Activated naive CD4-positive, alpha-beta T cell treated with anti-CD3 and anti-CD28 coated beads for 36 hours (primary cell): ENCODE measurements at places on chromosomes 2 and 18.

DNA sequence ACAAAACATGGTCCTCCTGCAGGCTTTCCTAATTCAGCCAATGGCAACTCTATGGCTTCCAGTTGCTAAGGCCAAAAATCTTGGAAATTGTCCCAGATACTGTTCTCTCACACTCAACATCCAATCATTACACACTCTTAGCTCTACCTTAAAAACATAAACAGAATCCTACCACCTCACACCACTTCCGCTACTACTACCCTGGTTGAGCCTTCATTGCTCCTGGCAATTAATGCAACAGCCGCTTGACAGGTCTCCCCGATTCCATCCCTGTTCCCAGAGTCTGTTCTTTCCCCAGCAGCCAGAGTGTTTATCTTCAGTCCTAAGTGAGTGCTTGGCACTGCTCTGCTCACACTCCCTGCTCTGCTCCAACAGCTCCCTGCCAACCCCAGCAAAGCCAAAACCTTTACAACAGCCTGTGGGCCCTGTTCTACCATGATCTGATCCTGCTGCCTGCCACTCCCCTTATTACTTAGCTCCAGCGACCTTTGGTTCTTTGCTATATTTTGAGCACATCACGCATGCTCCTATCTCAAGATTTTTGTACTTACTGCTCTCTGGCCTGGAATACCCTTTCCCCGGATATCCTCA, 67.5 kb upstream of the AMMECR1L start:
- DNase-seq, result no peak

DNA sequence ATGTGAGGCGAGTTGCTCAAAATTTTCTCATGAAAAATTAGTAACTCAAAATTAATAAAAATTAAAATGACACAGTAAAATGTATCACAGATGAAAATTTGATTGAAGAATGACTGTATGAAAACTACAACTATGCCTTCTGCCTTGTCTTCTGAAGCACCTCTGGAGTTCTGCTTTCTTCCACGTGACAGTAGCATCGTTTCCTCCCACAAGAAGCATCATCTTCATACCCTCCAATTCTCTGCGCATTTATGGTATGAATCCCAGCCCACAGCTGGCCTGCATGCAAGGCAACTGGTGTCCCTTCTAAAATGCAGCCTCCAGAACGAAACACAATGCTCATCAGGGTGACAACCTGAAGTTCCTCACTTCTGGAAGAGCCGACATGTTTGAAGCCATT, 189.9 kb downstream of the MYO1B start:
- no peak for DNase-seq

DNA sequence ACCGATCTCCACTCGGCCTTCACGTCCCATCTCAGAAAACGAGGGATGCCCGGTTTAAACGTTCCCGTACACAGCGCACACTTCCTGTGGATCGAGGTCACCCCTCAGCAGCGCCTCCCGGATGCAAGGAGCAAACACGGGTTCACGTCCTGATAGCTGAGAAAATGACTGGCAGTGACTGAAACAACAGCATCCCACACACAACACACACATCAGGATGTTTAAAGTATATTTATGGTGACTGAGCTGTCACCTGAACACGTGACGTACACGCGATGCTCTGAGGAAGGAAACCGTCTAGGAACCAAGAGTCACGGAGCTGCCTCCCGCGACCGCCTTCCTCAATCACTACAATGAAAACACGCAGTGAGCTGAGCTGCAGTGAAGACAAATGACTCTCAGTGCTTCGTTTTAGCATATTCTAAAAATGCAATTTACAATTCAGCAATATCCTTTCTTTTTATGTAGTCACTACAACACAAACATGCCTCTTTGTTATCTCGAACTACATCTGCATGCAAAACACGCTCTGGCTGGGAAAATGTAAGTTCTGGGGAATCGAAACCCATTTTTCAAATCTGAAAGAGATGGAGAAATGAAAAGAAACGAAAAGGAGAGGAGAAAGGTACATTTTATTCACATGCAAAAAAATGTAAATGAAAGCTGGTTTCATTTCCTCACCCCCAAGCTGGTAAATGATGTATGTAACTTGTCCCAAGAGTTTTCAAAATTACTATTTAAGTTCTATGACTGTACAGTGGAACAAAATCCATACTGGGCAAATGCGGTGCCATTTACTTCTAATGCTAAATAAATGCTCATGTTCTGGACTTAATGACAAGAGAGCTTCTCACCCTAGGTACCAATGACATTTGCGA, 19.8 kb downstream of the HDAC4 start:
- peak; percentile 85 for DNase-seq

- peak; percentile 45 for DNase-seq
These were observed 7.4 kb downstream of the NFATC1 start for GRCh38 chr18:79402977-79403722.

DNA sequence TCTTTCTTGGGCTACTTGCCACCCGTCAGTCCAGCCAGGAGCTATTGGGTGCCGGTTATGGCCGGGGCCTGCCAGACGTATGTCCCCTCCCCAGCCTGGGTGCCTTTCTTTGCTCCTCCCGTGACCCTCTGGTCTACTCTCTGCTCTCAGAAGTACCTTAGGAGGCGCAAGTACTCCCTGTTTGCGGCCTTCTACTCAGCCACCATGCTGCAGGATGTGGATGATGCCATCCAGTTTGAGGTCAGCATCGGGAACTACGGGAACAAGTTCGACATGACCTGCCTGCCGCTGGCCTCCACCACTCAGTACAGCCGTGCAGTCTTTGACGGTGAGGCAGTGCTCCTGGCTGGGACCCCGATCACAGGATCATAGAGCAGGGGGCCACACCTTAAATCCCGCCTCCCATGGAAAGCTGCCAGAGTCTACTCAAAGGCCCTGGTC, 99.5 kb downstream of the DYSF start:
- no peak for DNase-seq

DNA sequence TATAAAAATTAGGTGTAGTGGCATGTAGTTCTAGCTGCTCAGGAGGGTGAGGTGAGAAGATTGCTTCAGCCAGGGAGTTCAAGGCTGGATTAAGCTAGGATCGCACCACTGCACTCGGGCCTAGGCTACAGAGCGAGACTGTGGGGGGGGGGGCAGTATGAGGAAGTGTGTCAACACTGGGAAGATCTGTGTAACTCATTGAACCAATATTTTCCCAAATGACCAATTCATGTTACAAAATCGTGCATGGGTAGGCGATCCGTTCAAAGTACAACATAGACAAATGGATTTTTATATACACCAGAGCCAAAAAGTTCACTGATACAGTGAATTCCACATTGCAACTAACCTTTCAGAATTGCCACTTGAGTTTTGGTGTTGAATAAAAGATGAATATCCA, 8.1 kb downstream of the SMAD4 start:
- DNase-seq, result no peak

- no peak for DNase-seq
These were observed 104.5 kb upstream of the MCFD2 start for GRCh38 chr2:47019961-47020681.
